ENCODE measurements at places on chromosomes 2 and 18.

- no peak for DNase-seq
Observed at GRCh38 chr2:8640498-8640897, 41.4 kb upstream of the ID2 start.

GRCh38 chr2:11652553-11652952 lies 17.4 kb downstream of the NTSR2 start:
- no peak for DNase-seq

DNA sequence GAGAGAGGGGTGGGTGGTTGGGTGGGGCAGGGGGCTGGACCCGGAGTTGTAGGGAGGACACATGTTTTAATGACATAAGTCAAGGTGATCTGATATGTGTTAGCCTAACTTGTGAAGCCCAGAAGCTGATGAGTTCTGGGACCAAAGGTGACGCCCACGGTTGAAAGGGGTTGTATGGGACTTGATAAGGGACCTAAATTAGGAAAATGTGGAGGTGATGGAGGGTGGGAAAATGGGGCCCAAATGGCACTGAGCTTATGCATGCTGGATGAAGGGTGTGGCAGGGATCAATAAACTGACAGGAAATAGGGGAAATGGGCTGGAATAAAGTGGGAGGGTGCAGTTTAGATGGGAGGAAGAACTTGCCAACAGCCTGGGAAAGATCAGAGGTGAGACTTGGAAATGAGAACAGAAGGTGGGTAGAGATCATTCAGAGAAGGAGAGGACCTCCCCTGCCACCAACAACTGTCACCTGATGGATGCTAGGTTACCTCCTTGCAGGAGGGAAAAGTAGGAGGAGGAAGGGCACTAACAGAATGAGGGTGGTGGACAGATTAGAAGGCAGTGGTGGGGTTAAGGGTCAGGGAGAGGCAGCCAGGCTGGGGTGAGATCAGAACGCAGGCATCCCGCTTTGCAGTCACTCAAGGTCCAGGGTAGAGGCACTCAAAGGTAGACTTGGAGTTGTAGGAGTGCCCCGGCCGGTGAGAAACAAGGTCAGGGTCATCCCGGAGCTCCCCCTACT lies 15.3 kb downstream of the WNT10A start:
- no peak for DNase-seq

DNA sequence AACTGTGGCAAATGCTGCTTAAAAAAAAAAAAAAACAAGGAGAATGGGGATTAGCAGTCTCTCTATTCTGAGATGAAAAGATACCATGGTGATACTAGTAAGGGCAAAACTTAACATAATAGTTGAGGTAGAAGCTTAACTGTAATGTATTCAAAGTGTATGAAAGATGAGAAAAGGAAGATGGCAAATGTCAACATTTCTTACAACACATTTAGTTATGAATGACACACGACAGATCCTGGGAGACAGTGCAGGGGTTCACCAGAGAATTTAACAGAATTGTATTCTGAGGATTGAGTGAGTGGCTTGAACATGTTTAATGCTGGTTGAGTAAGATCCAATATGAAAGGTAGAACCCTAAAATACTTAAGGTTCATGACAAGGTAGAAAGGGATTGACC lies 52.7 kb downstream of the CUL3 start:
- DNase-seq, result no peak

DNA sequence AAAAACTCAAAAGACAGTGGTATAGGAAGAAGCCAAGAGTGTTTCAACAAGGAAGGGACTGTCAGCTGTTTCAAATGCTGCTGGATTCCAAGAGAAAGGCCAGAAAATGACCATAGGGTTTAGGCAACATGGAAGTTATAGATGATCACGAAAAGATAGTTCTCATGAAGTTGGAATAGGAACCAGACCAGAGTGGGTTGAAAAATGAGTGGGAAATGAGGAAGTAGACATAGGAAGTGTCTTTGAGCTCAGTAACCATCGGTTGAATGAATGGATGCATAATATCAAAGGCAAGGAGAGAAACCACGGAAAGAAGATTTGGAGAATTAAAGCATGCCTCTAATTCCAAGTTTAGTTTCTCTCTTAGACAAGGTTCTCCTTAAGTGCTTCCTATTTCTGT lies 1.3 kb downstream of the NCAPH start:
- no peak for DNase-seq

DNA sequence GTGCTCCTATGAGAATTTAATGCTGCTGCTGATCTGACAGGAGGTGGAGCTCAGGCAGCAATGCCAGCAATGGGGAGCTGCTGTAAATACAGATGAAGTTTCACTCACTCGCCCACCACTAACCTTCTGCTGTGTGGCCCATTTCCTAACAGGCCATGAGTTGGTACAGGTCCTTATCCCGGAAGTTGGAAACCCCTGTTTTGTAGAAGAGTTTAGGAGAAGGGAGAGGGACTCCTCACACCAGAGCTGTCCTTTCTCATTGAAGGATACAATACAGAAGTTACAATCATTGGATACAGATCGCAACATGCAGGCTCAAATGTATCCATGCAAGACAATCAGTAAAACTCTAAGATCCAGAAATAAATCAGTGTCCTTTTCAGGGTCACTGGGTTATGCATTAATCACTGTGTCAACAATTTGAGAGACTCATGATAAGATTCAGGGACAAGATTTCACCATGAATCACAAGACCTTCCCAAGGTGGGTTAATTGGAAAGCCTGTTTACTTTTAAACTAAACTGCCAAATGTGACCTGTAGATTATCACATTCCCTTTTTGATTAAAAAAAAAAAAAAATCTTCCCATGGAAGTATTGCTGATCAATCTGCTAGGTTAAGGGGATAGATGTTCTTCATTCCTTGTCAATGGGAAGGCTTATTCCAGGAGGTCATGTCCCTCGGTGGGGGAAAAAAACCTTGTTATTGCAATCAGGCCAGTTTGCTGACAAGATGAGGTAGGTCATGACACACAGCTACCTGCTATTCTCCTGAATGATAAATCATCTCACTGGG lies 97.2 kb downstream of the SP100 start:
- no peak for DNase-seq

- DNase-seq, result no peak
Observed at GRCh38 chr2:28622101-28622499, 126.2 kb downstream of the PLB1 start.

DNA sequence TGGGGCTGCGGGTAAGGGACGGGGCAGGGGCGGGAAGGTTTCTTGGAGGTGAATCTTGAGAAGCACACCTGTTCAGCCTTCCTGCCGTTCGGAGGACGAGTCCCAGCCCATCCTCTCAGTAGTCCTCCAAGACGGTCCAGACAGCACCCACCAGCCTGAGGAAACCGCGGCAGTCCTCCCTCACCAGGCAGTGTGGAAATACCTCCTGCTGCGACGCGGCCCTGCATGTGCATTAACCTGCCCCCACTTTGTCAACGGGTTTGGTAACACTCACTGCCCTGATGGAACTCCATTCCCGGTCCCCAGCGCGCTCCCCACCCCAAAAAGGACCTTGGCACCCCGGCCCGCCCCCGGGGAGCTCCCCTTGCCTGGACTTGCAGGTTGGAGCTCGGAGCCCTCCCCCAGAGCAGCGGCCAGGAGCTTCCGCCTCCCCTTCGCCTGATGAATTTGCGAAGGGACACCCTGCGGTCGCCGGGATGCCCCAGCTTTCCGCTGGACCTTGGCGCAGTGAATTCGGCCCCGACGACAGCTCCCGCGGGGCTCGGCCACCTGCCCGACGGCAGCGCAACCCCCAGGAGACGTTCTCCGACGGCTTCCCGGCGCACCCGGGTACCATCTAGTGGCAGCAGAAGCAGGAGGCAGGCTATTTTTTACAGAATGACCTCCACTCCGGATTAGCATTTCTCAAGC lies 31.5 kb downstream of the ACVR1C start:
- DNase-seq, result no peak

DNA sequence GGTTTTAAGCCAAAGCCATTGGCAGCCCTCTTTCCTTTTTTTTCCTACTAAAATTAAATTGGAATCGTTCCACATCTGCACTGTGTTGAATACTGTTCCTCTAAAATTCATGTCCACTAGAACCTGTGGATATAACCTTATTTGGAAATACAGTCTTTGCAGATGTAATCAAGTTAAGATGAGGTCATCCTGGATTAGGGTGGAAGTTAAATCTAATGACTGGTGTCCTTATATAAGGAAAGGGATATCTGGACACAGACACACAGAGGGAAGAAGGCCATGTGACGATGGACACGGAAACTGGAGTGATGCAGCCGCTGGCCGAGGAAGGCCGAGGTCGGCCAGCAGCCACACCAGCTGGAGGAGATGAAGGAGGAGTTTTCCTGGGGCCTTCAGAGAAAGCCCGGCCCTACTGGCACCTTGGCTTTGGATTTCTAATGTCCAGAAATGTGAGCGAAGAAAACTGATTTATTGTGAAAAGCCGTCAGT lies 49.4 kb downstream of the LONRF2 start:
- no peak for DNase-seq

GRCh38 chr2:74843899-74844298 lies 10.0 kb downstream of the HK2 start:
- no peak for DNase-seq

GRCh38 chr2:19403785-19404184 lies 45.4 kb upstream of the OSR1 start:
- DNase-seq, result no peak

GRCh38 chr18:80115035-80115434 lies 6.0 kb downstream of the ADNP2 start:
- DNase-seq, result no peak

DNA sequence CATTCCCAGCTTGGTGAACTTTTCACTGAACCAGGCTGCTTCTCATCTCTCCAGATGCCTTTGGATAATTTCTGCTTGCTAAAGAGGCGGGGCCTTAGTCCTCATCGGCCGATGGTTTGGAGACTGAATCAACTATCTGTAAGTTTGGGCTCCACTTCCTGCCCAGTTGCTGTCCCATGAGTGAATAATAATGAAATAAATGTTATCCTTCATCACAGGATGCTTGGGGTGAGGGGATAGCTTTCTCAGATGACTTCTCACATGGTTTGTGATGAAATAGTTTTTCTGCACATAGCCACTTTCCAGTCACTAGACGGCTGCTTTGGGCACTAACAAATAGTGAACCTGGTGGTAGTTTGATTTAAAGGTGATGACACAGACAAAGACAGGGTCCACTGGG lies 376.6 kb upstream of the TRIB2 start:
- DNase-seq, result no peak

DNA sequence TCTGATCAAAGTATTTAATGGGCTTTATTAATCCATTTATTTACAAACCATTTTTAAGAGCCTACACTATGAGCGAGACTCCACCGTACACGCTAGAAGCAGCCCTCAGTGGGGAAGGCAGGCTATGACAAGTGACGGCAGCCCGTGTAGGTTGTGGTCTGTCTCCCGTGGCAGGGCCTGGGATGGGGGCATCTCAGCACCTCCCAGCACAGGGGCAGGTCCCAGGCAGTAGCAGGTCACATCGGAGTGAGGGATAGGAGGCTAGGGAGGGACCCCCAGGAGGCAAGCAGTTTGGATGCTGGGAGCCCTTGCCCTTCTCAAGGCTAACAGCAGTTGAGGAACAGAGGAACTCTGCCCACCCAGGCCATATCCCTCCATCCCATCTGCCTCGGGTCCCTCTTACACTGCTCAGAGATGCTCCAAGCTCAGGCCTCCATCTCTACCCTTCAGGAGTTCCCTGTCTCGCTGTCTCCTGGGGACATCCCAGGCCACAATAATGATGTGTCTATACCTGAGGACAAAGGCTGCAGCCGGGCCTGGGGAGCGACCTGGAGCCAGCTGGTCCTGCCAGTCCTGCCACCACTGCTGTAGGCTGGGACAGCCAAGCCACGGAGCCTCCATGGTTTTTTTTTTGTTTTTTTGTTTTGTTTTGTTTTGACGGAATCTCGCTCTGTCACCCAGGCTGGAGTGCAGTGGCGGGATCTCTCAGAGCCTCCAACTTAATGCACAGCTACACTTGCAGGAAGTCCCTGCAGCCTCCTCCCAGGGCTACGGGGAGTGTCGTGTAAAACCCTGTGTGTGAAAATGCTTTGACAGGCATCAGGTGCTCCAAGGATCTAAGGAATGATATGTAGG lies 92.0 kb downstream of the NDUFA10 start:
- DNase-seq, result no peak

- no peak for DNase-seq
Observed at GRCh38 chr2:134823431-134823830, 15.0 kb upstream of the ACMSD start.

- no peak for DNase-seq
Observed at GRCh38 chr18:35851286-35851970, 121.1 kb upstream of the RMP24 start.

- no peak for DNase-seq
Observed at GRCh38 chr2:180033993-180034894, 27.1 kb upstream of the CWC22 start.

DNA sequence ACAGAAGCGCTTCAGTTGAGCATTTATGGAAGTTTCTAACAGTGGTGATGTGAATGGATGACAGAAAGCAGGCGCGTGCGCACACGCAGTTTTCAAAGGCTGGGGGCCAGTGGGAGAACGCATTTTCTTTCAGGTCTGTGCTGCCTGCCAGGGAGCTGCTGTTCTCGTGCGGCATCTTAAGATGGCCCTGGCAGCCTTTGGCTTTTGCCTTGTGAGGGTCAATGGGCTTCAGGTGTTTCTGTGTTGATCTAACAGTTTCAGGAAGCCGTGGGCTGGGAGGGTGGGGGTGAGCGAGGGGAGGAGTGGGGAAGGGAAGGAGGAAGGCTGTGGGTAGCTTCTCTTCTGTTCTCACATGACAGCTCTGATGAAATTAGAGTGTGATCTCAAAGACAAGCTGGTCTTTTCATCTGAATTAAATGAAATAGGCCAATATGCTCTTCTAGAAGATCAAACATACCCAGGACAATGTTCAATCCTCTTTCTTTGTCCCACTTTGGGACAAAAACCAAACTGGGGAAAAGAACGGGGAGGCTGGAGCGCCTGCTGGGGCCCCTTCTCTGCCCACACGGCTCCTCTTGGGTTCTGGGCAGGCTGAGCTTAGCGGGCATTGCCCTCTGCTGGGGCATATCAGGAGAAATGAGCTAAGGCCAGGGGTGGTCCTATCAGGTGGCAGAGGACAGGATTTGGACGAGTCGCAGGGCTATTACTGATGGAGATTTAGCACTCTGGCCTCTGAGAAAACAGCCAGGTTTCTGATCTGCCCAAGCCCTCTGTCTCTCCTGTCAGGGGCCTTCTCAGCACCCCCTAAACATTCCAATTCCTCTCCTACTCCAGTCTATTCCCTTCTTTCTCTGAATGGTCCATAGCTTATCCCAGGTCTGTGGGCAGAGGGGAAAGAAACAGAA lies 126.2 kb upstream of the LGALSL start:
- DNase-seq, result no peak

DNA sequence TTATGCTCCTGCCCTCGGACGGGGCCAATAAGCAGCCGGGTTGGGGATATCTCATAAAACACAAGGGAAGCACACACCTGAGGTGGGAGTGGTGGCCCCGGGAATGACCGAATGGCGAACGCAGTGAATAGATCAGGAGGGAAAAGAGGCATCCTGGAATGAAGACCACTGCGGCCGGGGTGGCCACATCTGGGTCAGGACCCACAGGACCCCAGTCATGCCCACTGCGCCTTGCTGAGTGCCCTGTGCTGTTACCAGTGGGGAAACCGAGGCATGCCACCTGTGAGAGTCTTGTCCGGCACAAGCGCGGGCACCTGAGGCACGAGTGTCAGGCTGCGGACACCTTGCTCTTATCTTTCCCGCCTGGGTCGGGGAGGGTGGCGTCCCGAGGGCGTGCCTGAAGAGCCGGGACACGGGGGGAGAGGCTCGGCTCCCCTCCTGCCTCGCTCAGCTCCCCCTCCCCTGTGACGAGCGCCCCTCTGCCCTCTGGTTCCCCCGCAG lies 1.6 kb downstream of the PDCD1 start:
- DNase-seq, result no peak

- no peak for DNase-seq
Observed at GRCh38 chr18:41227993-41228392, 727.0 kb upstream of the PIK3C3 start.

Data from amygdala (tissue), 56 donors.